ENCODE measurements at places on chromosomes 1 and 21. TPM values are rescaled to one million over a fixed set of nuclear protein-coding genes. Genes with fewer than 3 reads are reported as not detected.

The DIO1 gene
- not detected for total RNA-seq

- H3K27me3 ChIP-seq = no peaks in the 10 kb centered on the region
- no peak overlapping the region for H3K4me3 ChIP-seq
- H3K36me3 ChIP-seq = no peaks in the 10 kb centered on the region
- H3K27ac ChIP-seq = no peak overlapping the region
- DNase-seq = no peak
- H3K4me1 ChIP-seq = peaks cover 29% of the 10 kb centered on the region
Measured at GRCh38 chr1:53447413-53447812, 11.8 kb upstream of the DMRTB1 start.

The CXADR gene
- total RNA-seq = not detected

- no peak overlapping the region for H3K4me3 ChIP-seq
- H3K27ac ChIP-seq = no peak overlapping the region
- peaks cover 15% of the 10 kb centered on the region for H3K4me1 ChIP-seq
- DNase-seq = no peak
Measured at GRCh38 chr21:29233256-29233546, 65.5 kb upstream of the BACH1 start.

DNA sequence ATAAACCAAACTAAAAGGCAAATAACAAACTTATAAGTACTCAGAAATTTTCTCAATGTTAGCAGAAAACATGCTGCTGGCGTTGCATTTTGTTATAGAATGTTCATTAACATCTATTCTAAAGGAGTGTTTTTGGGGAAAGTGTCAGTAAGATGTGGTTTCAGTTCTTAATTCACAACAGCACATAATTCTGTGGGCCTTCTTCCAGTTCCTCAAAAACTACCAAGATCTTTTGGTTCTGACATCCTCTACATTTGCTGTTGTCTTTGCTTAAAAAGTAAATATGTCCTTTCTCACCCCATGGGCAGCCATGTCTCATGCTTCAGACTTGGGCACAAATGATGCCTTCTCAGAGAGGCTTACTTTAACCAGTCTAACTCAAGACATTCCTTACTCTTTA, 152.5 kb downstream of the CDC7 start:
- H3K4me3 ChIP-seq = no peak overlapping the region

DNA sequence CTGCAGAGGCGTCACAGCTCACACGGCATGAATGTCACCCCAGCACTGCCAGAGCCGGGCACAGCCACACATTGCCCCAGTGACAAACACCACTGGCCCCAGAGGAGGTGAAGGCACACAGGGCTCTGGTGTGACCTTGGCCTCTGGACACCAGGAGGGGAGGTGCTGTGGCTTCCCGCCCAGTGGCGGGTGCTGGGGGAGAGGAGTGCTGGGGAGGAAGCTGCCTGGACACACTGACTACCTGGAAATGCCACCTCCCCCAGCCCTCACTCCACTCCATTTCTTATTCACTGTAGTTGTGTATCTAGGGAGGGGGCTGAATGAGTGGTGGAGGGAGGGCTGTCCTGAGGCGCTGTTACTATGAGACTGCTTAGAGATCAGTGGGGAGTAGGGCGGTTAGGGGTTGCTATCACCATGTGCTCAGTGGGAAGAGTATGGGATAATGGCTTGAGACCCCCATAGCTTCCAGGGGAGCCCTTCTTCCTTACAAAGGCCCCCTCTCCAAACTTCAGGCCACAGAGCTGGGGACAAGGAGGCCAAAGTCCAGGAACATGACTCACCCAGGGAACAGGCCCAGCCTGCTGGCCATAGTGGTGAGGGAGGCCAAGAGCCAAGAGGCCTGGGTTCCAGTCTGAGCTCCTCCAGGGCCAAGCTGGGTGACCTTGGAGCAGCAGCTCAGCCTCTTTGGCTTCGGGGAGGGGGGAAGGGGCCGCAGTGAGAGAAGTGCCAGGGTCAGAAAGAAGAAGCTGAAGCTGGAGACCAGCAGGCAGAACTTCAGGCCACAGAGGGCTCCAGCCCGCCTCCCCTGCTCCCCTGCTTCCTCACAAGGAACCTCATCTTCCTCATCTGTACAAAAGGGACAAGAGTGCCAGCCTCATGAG, 40.1 kb downstream of the AHDC1 start:
- H3K27ac ChIP-seq = no peak overlapping the region
- H3K36me3 ChIP-seq = peaks cover 11% of the 10 kb centered on the region
- H3K4me3 ChIP-seq = no peak overlapping the region
- H3K4me1 ChIP-seq = peaks cover 45% of the 10 kb centered on the region
- no peak for DNase-seq

GRCh38 chr1:234538930-234539649, 60.1 kb upstream of the TARBP1 start:
- peaks cover 45% of the 10 kb centered on the region for H3K4me1 ChIP-seq
- no peak for DNase-seq
- H3K27ac ChIP-seq = no peak overlapping the region
- no peaks in the 10 kb centered on the region for H3K27me3 ChIP-seq
- no peak overlapping the region for H3K4me3 ChIP-seq

The ALX3 gene
- total RNA-seq = not detected

DNA sequence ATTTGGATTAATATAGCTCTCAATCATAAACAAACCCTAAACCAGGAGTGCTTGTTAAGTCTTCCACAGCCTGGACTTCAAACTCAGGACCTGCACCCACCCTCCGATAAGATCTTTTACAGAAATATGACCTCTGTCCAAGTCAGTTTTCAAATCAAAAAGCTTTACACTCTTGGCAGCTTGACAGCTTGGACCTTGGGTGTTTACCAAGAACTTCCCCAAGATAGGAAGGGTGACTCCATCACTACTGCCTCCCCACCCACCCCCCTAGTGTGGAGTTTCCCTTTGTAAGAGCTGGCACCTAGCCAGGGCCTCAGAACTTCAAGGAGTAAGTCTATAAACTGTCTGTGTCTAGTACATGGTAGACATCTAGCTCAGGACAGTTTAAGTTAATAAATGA, 9.6 kb downstream of the BCAR3 start:
- H3K4me3 ChIP-seq = no peak overlapping the region
- peaks cover 75% of the 10 kb centered on the region for H3K4me1 ChIP-seq
- no peaks in the 10 kb centered on the region for H3K27me3 ChIP-seq
- peaks cover 81% of the 10 kb centered on the region for H3K36me3 ChIP-seq
- peak; percentile 85 for DNase-seq

GRCh38 chr1:159856576-159856975, 5.9 kb downstream of the VSIG8 start:
- H3K27me3 ChIP-seq = no peaks in the 10 kb centered on the region
- H3K4me1 ChIP-seq = peaks cover 17% of the 10 kb centered on the region
- H3K4me3 ChIP-seq = no peak overlapping the region
- H3K36me3 ChIP-seq = no peaks in the 10 kb centered on the region

- peaks cover 32% of the 10 kb centered on the region for H3K27me3 ChIP-seq
- DNase-seq = no peak
- H3K36me3 ChIP-seq = no peaks in the 10 kb centered on the region
- H3K27ac ChIP-seq = no peak overlapping the region
- peaks cover 5% of the 10 kb centered on the region for H3K4me1 ChIP-seq
Measured at GRCh38 chr1:43143441-43143888, 28.6 kb downstream of the EBNA1BP2 start.

DNA sequence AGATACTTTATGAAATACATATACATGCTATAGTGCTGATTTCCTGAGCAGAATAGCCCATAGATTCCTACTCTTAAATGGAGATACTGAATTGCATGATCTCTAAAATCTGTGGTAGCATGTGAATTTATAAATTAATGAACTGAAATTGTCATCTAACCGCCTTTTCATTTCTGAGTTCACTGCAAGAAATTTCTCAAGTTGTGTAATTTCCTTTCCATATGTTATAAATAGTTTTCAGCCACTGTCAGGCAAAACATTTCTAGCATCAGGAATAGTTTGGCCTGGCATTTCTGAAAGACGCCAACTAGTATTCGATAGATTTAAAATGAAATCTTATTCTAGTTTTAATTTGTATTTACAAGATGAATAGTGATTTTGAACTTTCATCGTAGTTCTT, 310.1 kb downstream of the USH2A start:
- no peak overlapping the region for H3K27ac ChIP-seq
- H3K27me3 ChIP-seq = no peaks in the 10 kb centered on the region
- no peak for DNase-seq
- H3K36me3 ChIP-seq = no peaks in the 10 kb centered on the region
- no peaks in the 10 kb centered on the region for H3K4me1 ChIP-seq
- H3K4me3 ChIP-seq = no peak overlapping the region

DNA sequence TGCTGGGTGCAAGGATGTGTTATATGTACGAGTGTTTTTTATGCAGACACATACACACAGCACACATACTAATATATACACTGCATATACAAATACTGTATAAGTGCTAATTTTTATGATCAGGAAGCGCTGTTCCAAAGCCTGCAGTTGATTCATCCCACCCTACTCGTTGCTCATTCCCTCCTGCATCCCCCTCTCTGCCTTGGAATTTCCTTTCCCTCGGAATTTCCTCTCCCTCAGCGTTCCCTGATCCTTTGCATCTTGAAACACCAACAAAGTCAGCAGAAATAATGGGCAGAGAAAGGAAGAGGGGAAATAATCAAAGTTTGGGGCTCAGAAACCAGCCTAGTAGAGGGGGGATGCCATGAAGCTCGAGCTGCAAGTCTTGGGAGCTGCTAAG, 98.9 kb downstream of the CSMD2 start:
- H3K27ac ChIP-seq = no peak overlapping the region
- no peak overlapping the region for H3K4me3 ChIP-seq
- H3K4me1 ChIP-seq = 0 out of 2 replicates have a peak, but pooled peaks cover 5% of the 10 kb centered on the region

GRCh38 chr1:164608651-164609057, 49.7 kb downstream of the PBX1 start:
- H3K4me3 ChIP-seq = no peak overlapping the region
- no peaks in the 10 kb centered on the region for H3K27me3 ChIP-seq
- H3K36me3 ChIP-seq = no peaks in the 10 kb centered on the region
- DNase-seq = peak; percentile 82
- peak overlapping the region; percentile 81 for H3K27ac ChIP-seq

The OR10J1 gene
- not detected for total RNA-seq

The ADAMTS5 gene
- total RNA-seq = 1.1 TPM

The S100A2 gene
- 15.8 TPM for total RNA-seq

The ASAP3 gene
- total RNA-seq = 19.5 TPM

The ELAVL4 gene
- not detected for total RNA-seq

DNA sequence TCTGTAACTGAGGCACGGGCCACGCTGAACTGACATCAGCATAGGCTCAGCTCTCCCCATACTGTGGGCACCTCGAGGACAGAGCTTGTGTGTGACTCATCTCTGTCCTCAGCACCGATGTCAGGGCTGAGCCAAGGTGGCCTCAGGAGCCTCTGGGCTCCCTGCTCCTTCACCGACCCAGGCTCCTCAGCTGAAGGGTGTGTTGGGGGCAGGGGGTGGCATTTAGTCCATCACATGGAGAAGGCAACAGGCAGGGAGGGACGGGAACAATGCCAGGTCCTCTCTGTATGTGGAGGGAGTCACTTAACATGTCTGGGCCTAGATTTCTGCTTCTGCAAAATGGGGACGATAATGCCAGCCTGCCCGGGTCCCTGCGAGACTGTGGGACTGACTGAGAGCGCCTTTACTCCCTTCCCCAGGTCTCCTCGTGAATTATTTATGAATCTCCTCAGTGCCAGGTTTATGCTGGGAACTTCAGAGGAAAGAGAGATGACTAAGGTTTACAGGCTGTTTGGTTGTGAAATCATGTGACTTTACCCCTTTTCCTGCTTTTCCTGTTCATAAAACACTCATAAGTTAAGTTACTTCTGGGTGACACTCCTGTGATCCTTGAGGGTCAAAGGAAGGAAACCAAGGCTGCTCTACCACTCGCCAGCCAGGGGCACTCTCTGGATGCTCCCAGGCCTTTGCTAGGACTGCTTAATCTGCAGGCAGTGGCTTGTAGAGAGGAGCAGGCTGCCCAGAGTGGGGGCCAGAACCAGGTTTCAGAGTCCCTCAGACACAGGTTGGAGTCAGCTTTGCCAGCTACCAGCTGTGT, 16.2 kb downstream of the TTC39A start:
- no peaks in the 10 kb centered on the region for H3K27me3 ChIP-seq
- peak overlapping the region; percentile 8 for H3K27ac ChIP-seq
- H3K36me3 ChIP-seq = no peaks in the 10 kb centered on the region
- H3K4me1 ChIP-seq = peaks cover 10% of the 10 kb centered on the region

DNA sequence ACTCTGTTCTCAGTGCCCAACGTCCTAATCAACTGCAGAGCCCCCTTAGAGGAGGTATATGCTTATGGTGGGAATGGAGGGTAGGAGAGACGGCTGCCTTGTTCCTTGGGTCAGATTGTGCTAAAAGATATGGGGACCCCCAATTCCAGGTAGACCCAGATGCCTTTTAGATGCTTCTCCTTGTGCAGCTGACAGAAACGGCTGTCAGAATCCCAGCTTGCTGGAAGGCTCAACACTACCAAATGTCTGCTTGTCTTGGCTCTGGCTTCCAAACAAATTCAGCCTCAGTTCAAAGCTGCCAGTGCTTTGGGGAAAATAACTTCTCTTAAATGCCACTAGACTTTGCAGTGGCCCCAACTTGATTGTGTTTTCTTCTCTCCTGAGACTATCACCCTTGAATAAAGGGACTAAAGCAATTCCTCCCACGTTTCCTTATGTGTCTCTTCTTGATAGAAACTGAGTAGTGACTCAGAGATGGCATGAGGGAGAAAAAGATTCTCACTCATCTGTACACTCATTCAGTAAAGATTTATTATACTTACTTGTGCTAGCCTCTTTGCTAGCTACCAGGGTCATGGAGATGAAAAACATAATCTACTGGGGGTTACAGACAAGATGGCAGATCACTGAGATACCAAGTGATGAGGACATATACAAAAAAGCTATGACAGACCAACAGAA, 3.4 kb upstream of the RNF19B start:
- H3K36me3 ChIP-seq = peaks cover 3% of the 10 kb centered on the region
- peaks cover 17% of the 10 kb centered on the region for H3K4me1 ChIP-seq
- H3K27ac ChIP-seq = no peak overlapping the region
- H3K27me3 ChIP-seq = peaks cover 14% of the 10 kb centered on the region

DNA sequence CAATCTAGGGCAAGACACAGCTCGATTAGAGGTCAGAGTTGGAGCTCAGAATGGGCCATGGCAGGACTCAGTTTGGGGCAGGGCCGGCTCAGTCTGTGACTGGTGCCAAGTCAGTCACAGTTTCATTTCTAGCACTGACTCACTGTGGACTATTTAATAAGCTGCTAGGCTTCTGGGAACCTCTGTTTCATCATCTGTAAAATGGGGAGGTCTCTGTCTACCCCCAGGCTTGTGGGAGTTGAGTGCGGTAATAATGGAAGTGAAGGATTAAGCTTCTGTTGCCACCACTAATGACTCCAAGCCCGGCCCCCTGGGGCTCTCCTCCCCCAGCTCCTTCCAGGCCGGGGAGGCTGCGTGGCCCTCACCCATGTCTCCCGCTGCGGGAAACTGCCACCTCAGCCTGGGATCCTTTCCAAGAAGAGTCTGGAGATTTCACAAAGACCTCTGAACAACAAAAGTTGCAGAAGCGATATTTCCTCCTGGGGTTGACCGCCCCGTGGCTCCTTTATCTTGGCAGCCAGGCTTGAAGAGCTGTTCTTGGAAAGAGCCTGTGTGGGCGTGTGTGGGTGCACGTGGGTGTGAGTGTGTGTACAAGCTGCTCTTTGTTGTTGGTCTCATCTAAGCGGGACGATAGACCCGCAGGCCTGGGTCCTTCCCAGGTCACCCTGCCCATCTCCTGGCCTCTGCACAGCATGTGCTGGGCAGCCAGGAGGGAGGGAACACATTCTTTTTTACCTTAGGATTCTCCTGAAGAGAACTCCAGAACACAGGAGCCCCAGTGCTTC, 29.1 kb downstream of the KNCN start:
- no peaks in the 10 kb centered on the region for H3K27me3 ChIP-seq
- no peaks in the 10 kb centered on the region for H3K36me3 ChIP-seq
- peaks cover 42% of the 10 kb centered on the region for H3K4me1 ChIP-seq
- H3K27ac ChIP-seq = peak overlapping the region; percentile 6
- no peak overlapping the region for H3K4me3 ChIP-seq
- peak; percentile 71 for DNase-seq
